ENCODE measurements at places on chromosomes 16 and 17. TPM values are rescaled to one million over a fixed set of nuclear protein-coding genes. Genes with fewer than 3 reads are reported as not detected.

Gene CDC6
- total RNA-seq: 117 TPM

Gene TRPV3
- total RNA-seq: 1.4 TPM

Gene CLEC3A
- not detected for total RNA-seq

Gene MEOX1
- total RNA-seq: not detected

Gene CCDC144A
- 0.20 TPM for total RNA-seq

Gene FOXO3B
- 3.1 TPM for total RNA-seq

Gene RAB26
- 44.9 TPM for total RNA-seq
